ENCODE measurements at places on chromosomes 16 and 17.

DNA sequence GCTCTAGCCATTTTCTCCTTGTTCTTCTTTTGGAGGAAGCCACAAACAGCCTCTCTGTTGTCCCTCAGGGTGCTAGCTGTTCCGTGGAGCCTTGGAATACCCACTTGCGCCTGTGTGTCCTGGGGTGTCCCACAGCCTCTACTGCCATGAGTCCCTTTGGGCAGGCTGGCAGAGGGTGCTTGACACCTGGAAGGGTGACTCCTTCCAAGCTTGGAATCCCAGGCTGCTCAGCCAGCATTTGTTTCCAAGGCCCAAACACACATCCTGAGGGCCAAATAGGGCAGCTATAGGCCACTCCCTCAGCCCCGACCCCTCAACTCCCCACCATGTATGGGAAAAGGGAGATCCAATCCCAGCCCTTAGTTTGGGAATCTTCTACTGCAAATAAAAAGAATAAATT lies 14.9 kb downstream of the ZNHIT3 start:
- DNase-seq, result no peak

DNA sequence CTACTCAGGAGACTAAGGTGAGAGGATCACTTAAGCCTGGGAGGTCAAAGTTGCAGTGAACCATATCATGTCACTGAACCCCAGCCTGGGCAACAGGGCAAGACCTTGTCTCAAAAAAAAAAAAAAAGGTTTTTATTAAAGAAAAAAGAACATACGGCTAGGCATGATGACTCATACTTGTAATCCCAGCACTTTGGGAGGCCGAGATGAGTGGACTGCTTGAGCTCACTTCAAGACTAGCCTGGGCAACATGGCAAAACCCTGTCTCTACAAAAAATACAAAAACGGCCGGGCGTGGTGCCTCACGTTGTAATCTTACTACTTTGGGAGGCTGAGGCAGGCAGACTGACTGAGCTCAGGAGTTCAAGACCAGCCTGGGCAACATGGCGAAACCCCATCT lies 38.4 kb downstream of the RANBP10 start:
- peak; percentile 73 for DNase-seq

- no peak for DNase-seq
Observed at GRCh38 chr16:1789643-1790045, 3.9 kb downstream of the IGFALS start.

- DNase-seq, result no peak
Observed at GRCh38 chr17:4182043-4182442, 39.0 kb downstream of the CYB5D2 start.

DNA sequence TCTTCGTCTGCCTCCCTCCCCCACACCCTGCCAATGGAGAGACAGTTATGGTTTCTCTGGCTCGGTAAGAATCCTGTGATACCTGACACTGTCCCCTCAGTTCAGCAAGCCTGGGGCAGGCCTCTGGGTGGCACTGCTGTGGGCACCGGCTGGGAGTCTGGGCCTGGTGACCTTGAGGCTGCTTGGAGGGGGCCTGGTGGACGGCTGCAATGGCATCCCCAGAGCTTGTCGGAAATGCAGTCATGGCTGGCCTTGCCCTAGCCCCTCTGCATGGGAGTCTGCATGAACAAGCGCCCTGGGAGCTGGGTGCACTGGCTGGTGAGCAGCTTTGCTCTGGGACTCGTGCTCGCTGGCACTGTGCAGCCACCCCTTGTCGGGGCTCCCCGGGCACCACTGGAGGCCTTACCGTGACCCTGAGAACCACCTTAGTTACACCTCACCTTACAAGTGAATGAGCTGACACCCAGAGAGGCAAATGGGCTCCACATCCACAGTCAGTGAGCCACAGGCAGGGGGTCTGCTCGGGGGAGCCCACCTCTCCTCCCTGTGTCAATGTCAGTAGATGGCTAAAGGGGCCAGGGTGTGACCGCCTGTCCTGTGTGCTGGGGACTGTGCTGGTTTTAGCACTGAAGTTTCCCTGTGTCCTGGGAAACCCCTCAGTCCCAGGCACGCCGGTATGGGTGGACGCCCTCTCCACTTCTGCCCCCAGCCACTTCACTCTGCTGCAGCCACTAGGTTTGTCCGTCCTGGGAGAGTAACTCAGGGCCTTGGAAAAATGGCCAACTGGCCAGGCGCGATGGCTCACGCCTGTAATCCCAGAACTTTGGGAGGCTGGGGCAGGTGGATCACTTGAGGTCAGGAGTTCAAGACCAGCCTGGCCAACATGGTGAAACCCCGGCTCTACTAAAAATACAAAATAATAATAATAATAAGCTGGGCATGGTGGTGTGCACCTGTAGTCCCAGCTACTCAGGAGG lies 1.4 kb downstream of the LGALS3BP start:
- DNase-seq, result no peak

- DNase-seq, result no peak
Observed at GRCh38 chr17:65527381-65527780, 34.1 kb downstream of the AXIN2 start.
